ENCODE measurements at places on chromosomes 13 and 19.

GRCh38 chr19:16142032-16142580 lies 1.4 kb upstream of the HSH2D start:
- DNase-seq: no peak

- DNase-seq: no peak
Observed at GRCh38 chr19:850221-850978, 1.7 kb upstream of the ELANE start.

DNA sequence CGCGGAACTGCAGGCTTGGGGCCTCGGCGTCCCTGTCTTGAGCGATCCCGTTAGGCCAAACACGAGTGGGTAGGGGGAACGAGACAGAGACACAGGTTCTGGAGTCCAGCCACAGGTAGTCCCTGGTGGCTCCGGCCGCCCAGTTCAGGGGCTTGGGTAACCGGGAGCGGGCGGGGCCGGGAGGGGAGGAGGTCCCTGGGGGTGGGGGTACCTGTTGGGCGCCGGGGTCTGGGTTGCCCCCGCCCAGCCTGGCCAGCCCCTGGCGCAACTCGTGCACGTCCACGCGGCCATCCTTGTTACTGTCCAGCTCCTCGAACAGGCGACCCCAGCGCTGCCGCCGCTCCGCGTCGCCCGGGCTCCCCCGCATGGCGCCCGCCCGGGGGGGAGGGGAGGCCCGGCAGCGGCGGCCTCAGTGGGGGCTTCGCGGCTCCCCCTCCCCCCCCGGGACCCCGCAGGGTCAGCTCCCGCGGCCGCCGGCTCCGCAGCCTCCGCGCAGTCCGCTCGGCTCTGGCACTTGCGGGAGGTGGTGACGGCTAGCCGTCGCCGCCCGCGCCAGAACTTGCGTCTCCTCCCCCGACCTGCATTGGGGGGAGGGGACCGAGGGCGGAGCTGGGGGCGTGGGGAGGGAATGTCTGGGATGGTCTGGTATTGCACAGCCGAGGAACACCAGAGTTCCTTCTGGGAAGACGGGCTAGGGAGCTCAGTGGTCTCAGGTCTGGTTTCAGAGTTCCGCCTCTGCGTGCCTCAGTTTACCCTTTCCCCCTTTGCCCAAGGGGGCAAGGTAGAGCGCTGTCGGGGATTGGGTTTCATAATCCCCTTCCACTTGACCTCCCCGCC lies at the start of gene SLC25A23:
SLC25A23 (minus strand) TSS at position 531 of the 837 bp plus-strand sequence; CDS start at position 367, 164 bp downstream.
- peak; percentile 63 for DNase-seq

- DNase-seq: no peak
Observed at GRCh38 chr13:75760131-75761021, 124.2 kb downstream of the LMO7 start.

GRCh38 chr19:11138601-11139300 lies 16.8 kb downstream of the SPC24 start:
- DNase-seq: no peak

DNA sequence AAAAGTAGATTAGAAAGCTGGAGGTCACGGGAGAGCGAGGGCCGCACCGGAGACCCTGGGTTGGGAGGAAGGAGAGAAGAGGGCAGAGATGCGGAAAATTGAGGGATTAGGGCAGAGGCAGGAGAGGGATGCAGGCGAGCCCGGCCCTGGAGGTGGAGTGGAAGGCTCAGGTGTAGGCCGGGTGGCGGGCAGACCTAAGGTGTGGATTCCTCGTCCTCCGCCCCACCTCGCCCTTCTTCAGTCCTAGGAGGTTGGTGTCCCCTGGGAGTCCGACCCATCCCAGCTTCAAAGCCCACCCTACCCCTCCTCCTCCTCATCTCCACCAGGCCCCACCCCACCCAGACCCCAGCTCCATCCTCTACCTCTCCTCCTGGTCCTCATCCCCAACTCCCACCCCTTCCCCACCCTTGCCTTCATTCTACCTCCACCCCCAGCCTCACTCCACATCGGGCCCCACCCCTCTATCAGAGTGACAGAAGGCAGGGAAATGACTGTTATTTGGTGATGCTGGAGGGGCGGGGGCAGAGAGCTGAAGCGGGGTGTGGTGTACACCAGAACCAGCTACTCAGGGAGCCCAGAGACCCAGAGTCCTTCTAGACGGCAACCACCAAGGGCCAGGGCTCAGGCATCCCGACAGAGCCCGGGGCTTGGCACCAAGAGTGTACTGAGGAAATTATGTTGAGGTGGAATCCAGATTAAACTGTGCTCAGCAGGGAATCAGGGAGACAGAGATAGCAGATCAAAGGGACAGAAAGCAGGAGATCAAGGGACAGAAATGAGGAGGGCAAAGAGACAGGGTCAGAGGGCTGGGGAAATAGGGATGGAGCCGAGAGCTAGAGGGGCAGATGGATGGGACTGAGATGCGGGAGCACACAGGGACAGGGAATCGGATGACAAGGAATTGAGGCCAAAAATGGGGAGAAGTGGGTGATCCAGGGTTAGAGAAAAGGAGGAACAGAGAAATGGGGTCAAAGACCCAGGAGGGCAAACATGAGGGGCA lies 6.4 kb downstream of the ERFL start:
- DNase-seq: no peak

GRCh38 chr19:28544451-28545261 lies 668.3 kb downstream of the UQCRFS1 start:
- no peak for DNase-seq

- no peak for DNase-seq
Observed at GRCh38 chr13:93001866-93002461, 224.6 kb upstream of the GPC6 start.

DNA sequence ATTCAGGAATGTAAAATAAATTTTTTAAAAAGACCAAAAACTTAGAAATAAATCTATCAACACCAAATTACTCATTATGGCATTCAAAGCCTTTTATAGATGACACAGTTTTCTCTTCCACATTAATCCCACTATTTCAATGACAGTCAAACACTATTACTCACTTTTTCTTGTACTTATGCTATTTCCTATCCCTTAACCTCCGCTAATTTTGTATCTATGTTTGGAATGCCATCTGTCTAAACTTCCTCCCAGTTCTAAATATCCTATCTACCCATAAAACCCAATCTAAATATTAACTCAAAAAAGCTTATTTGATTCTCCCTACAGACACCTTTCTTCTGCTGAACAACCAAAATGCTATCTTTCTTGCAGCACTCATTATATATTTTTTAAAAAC lies 203.5 kb downstream of the ENOX1 start:
- no peak for DNase-seq

DNA sequence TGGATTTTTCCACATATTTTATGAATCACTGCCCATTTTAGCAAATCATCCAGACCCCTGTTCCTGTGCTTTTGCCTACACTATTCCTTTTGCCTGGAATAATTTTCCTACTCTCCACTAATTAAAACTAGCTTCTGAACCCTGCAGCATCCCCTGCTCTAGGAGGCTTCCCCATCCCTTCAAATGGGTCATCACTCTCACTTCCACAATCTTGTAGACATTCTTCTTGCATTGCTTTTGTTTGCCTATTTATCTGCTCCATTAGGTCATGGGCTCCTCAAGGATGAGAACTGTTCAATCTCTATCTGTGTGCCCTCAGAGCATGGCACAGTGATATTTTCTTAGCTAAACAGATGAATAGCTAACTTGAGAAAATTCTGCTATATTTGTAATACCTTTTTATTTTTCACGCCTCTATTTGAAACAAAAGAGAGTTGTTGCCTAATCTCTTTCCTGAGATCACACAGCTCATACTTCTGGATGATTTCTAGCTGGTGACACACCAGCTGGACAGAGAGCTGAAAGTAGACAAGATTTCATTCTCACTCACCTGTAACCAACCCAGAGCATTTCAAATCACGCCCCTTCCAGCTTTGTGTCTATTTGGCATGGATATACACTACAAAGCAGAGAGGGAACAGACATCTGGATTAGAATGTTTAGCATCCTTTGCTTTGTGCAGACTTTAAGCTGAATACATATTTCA lies 466.0 kb downstream of the FOXO1 start:
- no peak for DNase-seq

DNA sequence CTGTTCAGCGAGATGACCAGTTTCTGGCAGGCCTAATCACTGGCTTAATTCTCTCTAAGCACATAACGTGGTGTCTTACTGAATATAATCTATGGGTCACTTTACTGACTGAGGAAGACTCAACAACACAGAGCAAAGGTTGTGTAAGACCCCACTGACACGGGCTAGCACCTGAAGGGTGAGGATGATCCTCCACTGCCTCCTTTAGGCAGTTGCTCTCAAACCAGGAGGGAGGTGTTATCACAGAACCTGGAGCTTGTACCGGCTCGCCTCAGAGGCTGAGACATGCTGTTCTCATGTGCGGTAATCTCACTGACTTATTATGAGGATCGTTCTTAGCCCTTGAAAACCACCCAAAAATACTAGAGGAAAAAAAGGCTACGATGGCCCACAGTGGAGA lies 28.3 kb downstream of the RCBTB2 start:
- DNase-seq: no peak

GRCh38 chr19:14119644-14120496 lies 2.3 kb upstream of the PRKACA start:
- no peak for DNase-seq

GRCh38 chr19:7870571-7871436 lies 3.4 kb downstream of the PRR36 start:
- DNase-seq: no peak

DNA sequence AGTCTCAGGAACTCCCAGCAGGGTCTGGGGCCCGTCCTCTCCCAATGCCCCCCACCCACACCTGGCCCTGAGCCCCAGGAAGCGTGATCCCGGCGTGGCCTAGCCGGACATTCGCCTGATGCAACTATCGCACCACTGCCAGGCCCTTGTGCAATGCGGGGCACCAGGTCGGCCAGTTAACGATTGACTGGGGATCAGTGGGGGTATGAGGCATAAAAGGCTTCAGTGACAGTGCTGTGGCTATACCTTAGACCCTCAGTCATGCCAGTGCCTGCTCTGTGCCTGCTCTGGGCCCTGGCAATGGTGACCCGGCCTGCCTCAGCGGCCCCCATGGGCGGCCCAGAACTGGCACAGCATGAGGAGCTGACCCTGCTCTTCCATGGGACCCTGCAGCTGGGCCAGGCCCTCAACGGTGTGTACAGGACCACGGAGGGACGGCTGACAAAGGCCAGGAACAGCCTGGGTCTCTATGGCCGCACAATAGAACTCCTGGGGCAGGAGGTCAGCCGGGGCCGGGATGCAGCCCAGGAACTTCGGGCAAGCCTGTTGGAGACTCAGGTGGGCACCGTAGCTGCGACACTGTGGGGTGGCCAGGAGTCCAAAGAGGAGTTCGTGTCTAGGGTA lies at the start of gene ANGPTL8:
ANGPTL8 (plus strand) TSS at position 243 of the 624 bp plus-strand sequence; CDS start at position 262, 19 bp downstream.
- no peak for DNase-seq

- no peak for DNase-seq
Observed at GRCh38 chr13:68261105-68261504, 1031.0 kb upstream of the PCDH9 start.

- DNase-seq: no peak
Observed at GRCh38 chr19:21094347-21095025, 12.5 kb downstream of the ZNF714 start.

DNA sequence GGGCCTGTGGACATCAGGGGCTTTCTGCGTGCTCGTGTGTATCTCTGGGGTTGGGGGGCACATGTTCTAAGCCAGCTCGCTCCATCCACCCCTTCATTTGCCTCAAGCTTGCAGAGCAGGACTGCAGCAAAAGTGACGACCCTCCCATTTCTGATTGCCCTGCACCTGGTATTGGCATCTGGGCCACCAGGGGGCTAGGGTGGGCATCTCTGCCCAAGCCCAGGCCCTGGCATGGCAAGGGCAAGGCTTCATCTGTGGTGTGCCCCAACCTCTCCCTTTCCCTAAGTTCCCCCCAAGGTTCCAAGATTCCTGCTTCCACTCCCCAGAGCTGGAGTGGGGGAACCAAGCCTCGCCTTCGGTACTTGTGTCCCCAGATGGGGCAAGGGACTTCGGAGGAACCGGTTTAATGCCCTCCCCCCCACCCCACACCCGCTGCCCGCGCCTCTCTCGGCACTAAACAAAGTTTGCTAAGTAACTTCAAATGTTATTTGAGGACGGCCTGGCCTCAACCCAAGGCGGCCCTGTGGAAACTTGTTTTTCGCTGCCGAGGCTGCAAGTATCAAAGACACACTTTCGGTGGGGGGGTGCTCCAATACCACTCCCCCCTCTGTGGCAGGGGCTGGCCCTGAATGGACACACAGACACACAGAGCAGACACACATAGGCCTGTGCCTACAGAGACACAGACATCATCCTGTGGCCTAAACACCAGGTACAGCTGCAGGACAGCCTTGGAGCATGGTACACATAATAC lies 12.2 kb downstream of the NFIX start:
- DNase-seq: no peak

DNA sequence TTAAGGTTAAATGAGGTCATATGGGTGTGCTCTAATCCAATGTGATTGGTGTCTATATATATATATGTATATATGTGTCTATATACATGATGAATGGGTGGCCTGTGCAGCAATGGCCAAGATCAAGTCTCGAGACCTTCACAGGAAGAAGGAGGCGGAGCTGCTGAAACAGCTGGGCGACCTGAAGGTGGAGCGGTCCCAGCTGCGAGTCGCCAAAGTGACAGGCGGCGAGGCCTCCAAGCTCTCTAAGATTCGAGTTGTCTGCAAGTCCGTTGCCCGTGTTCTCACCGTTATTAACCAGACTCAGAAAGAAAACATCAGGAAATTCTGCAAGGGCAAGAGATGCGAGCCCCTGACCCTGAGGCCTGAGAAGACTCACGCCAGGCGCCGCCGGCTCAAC lies 109.8 kb downstream of the EFNB2 start:
- DNase-seq: no peak
